ENCODE measurements at places on chromosomes 1 and 21. TPM values are rescaled to one million over a fixed set of nuclear protein-coding genes. Genes with fewer than 3 reads are reported as not detected.

The MAN1C1 gene
- 20.3 TPM for total RNA-seq

The HES2 gene
- 6.6 TPM for total RNA-seq

The TCHH gene
- total RNA-seq = 0.16 TPM

The ODF2L gene
- total RNA-seq = 46.3 TPM

DNA sequence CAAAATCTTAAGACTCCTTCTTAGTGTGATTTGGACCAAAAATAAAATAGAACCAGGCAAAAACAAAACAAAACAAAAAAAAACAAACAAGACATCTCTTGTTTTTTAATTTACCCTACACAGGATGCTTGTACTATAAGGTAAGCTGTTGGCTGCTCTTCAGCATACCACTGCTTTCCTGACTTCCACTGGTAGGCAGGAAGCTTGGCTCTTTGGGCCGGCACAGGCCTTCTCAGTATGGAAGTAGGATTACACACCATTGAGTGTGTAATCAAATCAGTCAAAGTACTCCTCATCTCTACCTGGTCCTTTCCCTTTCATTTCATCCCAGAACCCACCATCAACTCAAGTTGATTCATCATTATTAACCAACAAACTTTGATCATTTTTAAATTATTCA is 61.9 kb upstream of the RGS1 start:
- no peak overlapping the region for H3K4me3 ChIP-seq
- no peak for DNase-seq
- no peaks in the 10 kb centered on the region for H3K4me1 ChIP-seq

GRCh38 chr21:32803651-32804050 is 32.1 kb upstream of the PAXBP1 start:
- H3K4me1 ChIP-seq = no peaks in the 10 kb centered on the region
- DNase-seq = no peak
- H3K36me3 ChIP-seq = no peaks in the 10 kb centered on the region
- no peak overlapping the region for H3K4me3 ChIP-seq

- no peak overlapping the region for H3K27ac ChIP-seq
- H3K36me3 ChIP-seq = no peaks in the 10 kb centered on the region
- DNase-seq = no peak
Measured at GRCh38 chr1:197247465-197247864, 20.6 kb upstream of the CRB1 start.

GRCh38 chr1:245663841-245664240 is 509.1 kb downstream of the KIF26B start:
- H3K4me1 ChIP-seq = no peaks in the 10 kb centered on the region
- H3K27ac ChIP-seq = no peak overlapping the region
- DNase-seq = no peak
- no peaks in the 10 kb centered on the region for H3K27me3 ChIP-seq
- no peak overlapping the region for H3K4me3 ChIP-seq
- no peaks in the 10 kb centered on the region for H3K36me3 ChIP-seq

DNA sequence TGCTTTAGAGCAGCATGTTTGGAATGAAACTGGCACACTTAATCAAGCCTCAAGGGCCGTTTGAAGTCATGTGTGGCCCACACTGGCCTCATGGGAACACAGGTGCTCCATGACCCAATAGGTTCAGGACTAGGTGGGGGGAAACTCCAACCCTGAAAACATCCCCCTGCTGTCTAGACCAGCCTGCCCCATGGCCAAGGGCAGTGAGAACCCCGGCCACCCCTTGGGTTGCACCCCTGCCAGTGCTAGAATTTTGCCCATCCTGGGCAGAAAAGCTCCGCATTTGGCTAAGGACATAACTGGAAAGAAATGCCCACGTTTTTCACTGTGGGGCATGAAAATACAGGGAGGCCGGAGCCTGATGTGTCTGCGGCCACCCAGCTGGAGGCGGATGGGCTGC is 6.1 kb upstream of the PTGER3 start:
- peaks cover 9% of the 10 kb centered on the region for H3K36me3 ChIP-seq
- DNase-seq = no peak
- no peak overlapping the region for H3K27ac ChIP-seq

- no peaks in the 10 kb centered on the region for H3K27me3 ChIP-seq
- no peak for DNase-seq
- no peak overlapping the region for H3K4me3 ChIP-seq
- H3K4me1 ChIP-seq = no peaks in the 10 kb centered on the region
- no peak overlapping the region for H3K27ac ChIP-seq
Measured at GRCh38 chr1:157106813-157107189, 7.2 kb upstream of the ETV3L start.

DNA sequence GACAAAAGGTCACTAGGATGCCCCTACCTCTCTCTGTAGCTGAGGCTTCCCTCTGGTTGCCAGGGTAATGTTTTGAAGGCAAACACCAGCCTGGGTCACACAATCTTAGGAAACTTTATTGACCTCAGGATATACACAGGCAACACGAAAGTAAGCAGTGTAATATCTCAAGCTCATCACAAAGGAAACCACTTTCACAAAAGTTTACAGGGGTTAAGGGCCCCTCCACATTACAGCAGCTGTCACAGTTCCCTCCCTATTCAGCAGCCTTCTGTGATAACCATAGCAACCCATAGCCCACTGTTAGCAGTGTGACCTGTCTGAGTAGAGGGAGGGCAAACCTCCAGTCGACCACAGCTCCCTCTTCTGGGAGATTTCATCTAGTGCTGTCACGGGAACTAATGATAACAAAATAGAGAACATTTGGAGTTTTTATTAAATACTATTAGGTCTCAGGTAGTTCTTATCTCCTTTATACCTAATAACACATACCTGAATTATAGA is 149.8 kb downstream of the PTPRC start:
- H3K36me3 ChIP-seq = no peaks in the 10 kb centered on the region
- H3K4me1 ChIP-seq = no peaks in the 10 kb centered on the region
- H3K27me3 ChIP-seq = no peaks in the 10 kb centered on the region
- peak overlapping the region; percentile 49 for H3K27ac ChIP-seq
- no peak overlapping the region for H3K4me3 ChIP-seq
